ENCODE measurements at places on chromosomes 2 and 18. TPM values are rescaled to one million over a fixed set of nuclear protein-coding genes. Genes with fewer than 3 reads are reported as not detected.

NDC80 gene
- total RNA-seq = 0.63 TPM

FOXD4L1 gene
- total RNA-seq = 0.19 TPM

RND3 gene
- 26.1 TPM for total RNA-seq

SPIRE1 gene
- 35.1 TPM for total RNA-seq

PKDCC gene
- total RNA-seq = 52.2 TPM

SCYGR7 gene
- total RNA-seq = not detected

KIF1A gene
- 0.54 TPM for total RNA-seq

CNRIP1 gene
- total RNA-seq = 14.1 TPM

- peak; percentile 9 for DNase-seq
These were observed 2.8 kb downstream of the ZFP36L2 start for GRCh38 chr2:43223521-43224001.

- DNase-seq = peak; percentile 87
These were observed 92.3 kb upstream of the SMAD2 start for GRCh38 chr18:48022531-48023329.

DNA sequence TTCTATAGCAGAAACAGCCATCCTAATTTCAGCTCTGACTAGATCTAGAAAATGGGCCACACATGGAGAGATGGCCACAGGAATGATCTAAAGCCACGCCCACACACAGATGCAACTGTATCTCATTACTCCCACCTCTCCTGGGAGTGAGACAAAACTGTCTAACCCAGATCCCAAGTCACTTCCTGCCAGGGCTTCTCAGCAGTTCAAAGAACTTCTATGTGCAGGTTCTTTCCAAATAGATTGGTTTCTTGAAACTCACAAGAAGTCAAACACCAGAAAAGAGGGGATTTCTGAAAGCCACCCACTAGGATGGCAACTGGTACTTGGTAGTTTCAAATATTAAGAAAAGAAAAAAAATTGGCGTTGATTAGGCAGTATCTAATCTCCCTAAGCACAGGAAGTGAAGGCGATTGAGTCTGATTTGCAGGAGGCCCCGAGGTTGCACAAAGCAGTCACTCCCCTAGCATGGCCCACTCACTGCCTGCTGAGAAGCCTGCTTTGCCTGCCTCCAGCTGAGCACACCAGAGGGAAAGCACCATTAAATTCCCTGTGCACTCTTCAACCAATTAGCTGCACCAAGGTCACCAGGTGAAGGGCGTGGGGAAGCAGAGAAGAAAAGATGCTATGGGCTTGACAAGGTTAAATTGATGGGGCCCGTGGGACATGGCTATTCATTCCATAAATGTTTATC lies 51.1 kb downstream of the PAPOLG start:
- peak; percentile 44 for DNase-seq

DNA sequence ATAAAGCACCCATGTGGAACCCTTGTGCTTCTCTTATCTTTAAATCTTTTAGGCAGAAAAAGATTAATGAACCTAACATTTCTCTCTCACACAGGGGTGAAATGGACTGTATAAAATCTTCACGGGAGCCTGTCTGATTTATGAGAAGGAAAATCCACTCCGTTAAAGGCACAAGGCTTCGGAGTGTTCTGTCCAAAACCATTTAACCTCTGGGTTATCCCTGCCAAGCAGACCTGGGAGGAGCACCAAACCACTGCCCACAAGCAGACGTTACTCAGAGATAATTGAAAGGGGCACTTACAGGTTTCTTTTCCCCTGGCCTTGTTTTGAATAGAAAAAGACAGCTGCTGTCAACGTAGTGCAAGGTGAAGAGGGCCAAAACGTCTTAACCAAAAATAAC lies 184.4 kb upstream of the DOK6 start:
- DNase-seq = peak; percentile 60

GRCh38 chr2:53247956-53248735 lies 519.5 kb upstream of the CHAC2 start:
- no peak for DNase-seq

DNA sequence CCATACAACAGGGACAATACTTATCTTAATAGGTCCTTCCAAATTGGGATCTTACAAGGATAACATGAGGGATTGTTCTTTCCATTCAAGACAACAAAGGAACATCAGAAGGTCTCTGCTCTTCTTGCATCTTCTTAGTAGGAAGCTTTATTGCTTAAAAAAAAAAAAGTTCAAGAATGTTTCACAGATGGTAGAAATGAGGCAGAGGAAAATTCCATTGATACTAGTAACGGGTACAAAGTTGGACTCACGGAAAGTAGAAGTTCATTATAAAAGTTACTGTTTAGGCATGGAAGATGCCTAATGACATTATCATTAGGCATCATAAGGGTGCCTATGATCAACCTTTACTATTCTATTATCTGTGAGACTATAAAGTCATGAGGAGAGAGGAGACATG lies 136.2 kb downstream of the LAMA3 start:
- no peak for DNase-seq

GRCh38 chr2:231563378-231563961 lies 29.2 kb upstream of the TEX44 start:
- no peak for DNase-seq

DNA sequence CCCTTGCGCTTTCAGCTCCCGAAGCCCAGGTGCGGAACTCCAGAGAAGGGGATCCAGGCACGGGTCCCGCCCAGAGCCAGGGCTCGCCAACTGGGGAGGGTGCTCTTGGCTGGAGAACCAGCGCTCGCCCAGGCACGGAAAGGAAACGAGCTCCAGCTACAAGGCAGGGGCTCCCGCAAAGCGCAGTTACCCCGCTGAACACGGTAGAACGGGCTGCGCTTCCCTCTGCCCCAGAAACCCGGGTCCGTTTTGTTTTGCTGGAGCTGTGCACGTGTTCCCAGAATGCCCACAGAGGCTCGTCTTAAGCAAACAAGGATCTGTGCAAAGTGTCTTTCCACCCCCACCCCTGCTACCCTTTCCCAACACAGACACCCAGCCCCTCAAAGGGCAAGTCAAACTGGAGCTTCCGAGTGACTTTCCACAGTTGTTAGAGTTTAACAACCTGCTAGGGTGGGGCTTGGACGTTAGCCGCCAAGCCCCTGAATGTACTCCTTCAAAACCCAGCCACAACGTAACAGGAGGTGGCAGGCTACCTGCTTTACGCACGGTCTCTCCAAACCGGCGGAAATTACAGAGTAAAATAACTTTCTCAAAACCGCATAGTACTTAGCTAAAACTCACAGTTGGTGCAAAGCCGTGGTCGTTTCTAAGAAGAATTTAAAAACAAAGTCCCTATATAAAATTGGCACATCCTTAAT lies 775 bp downstream of the RNF125 start:
- DNase-seq = peak; percentile 63

DNA sequence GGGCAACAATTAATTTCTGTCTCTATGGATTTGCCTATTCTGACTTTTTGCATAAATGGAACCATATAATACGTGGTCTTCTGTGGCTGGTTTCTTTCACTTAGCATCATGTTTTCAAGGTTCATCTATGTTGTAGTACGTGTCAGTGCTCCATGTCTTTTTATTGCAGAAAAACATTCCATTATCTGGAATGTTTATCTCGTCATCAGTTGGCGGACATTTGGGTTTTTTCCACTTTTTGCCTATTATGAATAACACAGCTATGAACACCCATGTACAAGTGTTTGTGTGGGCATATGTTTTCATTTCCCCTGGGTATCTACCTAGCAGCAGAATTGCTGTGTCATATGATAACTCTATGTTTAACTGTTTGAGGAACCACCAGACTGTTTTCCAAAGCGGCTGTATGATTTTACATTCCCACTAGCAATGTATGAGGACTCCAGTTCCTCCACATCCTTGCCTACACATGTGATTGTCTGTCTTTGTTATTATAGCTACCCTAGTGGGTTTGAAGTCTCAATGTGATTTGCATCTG lies 49.9 kb downstream of the MYO7B start:
- DNase-seq = no peak

GRCh38 chr2:218074031-218074430 lies 5.0 kb downstream of the RUFY4 start:
- peak; percentile 23 for DNase-seq

- peak; percentile 39 for DNase-seq
These were observed 745.6 kb upstream of the RAB6C start for GRCh38 chr2:129233751-129234406.

GRCh38 chr2:64910972-64911433 lies 78.2 kb upstream of the SLC1A4 start:
- no peak for DNase-seq
